ENCODE measurements at places on chromosomes 7 and 10.
A peak's percentile ranks its signal among the peaks of the same experiment; 100 is the strongest.

DNA sequence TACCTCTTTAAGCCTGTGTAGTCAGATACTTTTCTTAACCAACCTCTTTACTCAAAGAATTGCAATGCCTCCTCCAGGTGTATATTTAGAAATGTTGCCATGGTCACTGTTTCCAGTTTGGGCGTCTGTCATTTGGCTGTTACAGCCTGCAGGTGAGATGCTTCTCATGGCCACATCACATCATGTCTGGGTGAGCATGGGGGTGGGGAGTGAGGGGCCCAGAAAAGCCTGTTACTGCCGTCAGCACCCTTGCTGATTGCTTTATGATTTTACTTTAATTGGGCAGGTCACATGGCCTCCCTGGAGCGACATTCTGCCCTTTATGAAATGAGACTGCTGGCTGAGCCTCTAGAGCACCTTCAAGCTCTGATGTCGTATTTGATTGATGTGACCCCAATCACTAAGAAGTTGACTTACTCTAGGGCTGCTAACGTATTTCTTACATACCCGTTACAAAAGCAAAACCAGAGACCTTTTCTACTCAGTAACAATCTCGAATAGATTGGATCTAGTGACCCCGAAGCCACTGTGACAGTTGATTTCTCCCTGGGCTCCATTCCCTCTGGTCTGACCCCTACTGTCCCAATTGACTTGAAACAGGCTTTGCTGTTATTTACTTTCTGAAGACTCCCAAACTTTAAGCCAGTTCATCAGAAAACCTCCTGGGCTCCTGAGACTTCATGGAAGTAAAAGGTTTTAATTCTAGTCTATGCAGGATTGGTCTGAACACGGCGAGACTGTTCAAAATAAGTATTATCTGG is 60.7 kb downstream of the OTUD1 start:
- no peak for DNase-seq

GRCh38 chr10:129275886-129276285 is 191.2 kb upstream of the MGMT start:
- no peak for DNase-seq

DNA sequence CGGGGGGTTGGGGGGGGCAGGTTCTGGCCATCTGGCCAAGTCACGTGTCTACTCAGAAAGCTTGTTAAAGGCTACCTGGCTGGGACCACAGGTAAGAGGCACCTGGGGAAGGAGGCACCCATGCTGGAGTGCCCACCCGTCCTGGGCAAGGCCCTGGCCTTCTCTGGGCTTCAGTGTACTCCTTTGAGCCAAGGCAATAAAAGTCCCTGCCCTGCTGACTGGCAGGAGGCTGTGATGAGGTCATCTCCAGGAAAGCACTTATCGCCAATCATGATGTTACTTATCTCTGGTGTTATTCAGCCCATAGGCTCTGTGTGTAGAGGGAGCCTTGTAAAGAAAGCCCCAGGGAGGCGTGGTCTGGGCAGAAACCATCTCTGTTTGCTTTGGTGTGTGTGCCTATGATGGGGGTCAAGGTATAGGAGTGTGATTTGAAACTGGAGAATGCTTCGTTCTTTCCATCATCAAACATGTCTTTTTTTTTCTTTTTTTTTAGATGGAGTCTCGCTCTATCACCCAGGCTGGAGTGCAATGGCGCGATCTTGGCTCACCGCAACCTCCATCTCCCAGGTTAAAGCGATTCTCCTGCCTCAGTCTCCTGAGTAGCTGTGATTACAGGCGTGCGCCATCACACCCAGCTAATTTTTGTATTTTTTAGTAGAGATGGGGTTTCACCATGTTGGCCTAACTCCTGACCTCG is 2.5 kb upstream of the CLDN4 start:
- DNase-seq, result peak; percentile 98

- no peak for DNase-seq
Observed at GRCh38 chr10:109027534-109028185, 895.7 kb downstream of the XPNPEP1 start.

- DNase-seq, result peak; percentile 8
Observed at GRCh38 chr7:40470091-40470592, 335.3 kb downstream of the SUGCT start.

DNA sequence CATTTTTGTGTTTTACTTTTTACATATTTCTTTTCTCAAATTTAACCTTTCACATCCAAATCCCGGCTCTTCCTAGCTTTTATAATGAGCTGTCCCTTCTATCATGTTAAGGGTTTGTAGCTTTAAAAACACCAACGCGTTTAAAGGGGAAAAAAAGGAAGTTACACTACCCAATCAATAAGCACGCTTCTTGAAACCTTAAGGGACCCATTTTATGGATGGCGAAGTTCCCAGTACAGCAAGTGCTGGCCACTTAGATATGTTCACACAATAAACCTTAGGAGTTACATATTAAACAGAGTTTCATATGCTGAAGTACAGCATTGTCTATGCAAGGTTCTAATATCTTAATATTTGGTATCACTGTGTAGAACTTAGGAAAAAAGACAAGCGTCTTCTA is 1.8 kb downstream of the GNG11 start:
- no peak for DNase-seq

GRCh38 chr7:137371616-137372015 is 28.1 kb upstream of the PTN start:
- no peak for DNase-seq

- no peak for DNase-seq
Observed at GRCh38 chr10:124534231-124534798, 72.7 kb downstream of the LHPP start.

DNA sequence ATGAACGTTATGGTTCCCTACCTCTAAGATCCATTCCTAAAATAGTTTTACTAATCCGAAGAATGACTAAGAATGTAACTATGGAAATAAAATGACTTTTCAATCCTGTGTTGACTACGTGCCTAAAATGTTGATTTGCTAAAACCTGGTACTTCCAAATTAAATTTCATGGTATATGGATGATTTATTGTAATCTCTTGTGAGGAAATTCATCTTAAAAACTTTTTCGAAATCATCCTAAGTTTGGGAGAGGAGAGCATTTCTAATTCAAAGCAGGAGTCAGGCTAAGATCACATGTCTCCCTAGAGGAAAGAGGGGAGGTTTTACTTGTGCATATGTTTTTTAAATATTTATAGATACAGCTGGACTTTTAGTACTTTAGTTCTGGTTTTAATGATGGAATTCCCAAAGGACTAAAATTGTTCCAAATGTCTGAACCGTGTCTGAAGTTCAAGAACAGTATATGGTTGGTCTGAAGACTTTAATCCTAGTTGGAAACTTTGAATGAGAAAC is 483.9 kb downstream of the AUTS2 start:
- DNase-seq, result peak; percentile 21

DNA sequence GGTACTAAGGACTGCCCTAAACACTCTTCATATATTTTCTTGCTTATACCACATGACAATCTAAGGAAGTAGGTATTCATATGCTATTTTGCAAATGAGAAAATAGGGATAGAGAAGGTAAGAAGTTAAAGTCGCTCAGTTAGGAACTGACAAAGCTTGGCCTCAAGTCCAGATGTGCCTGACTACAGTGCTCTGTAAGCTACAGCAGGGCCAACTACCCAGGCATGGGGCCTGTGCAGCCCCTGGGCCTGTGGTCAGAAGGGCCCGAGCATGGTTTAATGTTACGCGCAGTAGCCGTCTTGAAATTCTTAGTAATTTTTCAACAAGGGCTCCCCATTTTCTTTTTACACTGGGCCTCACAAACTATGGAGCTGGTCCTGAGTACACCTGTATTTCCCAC is 146.2 kb downstream of the GLI3 start:
- DNase-seq, result no peak

GRCh38 chr7:96021568-96021967 is 249.2 kb downstream of the DYNC1I1 start:
- DNase-seq, result no peak

DNA sequence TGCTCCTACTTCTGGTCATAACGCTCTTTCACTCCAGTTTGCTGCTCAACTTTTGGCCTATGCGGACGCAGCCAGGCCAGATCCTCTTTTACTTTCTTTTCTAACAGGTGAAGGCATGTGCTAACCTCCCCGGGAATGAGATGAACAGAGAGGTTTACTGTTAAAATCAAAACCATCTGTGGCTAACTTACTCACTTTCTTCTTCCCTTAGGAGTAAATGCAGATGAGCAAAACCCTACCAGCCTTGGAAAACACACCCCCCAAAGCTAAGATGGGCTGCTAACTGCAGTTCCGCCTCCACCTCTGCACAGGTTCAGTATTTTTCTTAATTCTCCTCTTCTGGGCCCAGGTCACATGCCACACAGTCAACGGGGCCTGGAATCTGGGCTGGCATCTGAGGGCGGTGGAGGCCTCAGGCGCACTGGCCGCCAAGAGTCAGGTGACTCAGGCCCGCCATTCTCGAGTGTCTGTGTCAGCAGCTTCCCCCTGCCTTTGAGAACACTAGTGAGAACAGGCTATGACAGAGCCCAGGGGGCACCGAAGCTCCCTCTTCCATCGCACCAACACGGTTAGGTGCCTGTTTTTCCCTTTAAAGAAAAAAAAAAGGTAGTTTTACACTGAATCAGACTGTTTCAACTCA is 11.1 kb downstream of the FAM53B start:
- no peak for DNase-seq

DNA sequence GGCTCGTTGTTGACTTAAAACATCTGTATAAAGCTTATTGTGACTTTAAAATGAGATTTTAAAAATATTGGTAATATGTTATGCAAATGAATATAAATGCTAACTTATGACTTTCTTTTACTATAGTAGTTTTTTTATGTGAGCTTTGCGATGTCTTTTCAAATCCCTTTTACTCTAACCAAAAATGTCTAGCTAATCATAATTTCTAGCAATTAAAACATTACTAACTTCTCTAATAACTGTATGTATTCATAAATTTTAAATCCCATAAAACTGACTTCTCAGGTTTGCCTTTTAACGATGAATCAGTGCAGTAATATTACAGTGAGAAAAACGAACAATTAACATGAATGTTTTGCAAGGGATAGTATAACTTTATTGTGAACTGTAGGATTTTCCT is 113.2 kb downstream of the MAPK8 start:
- DNase-seq, result no peak

DNA sequence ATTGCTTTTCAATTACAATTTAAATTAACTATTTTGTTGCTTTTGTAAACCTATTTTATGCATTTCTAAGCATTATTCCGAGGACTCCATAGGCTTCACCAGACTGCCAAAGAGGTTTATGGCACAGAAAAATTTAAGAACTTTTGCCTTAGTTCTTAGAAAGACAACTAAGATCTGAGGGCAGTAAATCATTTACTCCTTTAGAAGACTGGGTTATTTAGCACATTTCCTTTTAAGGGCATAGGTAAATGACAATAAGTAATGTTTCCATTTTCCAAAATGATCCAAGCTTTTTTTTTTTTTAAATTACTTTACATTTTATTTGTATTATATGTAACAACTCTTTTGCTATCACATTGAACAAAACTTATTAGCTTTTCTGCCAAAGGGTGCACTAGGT is 15.0 kb upstream of the STEAP4 start:
- no peak for DNase-seq

GRCh38 chr7:138243430-138243829 is 167.2 kb downstream of the AKR1D1 start:
- DNase-seq, result peak; percentile 58

Data from A172 (cell line).